ENCODE measurements at places on chromosomes 16 and 17.
A peak's percentile ranks its signal among the peaks of the same experiment; 100 is the strongest.

- peak within 1 kb of the TSS; percentile 33 for H3K27ac ChIP-seq
- H3K4me3 ChIP-seq, result peak within 1 kb of the TSS; percentile 79
- DNase-seq, result peak; percentile 41
- no peaks in the 10 kb centered on the region for H3K27me3 ChIP-seq
Measured at GRCh38 chr16:397135-397661, at the start of gene NME4. Gene NME4 (plus strand): TSS chr16:397199. CDS start chr16:397223, 24 bp downstream.

GRCh38 chr16:66469291-66469946, 42.3 kb downstream of the BEAN1 start:
- H3K27me3 ChIP-seq, result peaks cover 7% of the 10 kb centered on the region
- H3K36me3 ChIP-seq, result no peaks in the 10 kb centered on the region
- H3K27ac ChIP-seq, result no peak overlapping the region
- no peak overlapping the region for H3K4me3 ChIP-seq

DNA sequence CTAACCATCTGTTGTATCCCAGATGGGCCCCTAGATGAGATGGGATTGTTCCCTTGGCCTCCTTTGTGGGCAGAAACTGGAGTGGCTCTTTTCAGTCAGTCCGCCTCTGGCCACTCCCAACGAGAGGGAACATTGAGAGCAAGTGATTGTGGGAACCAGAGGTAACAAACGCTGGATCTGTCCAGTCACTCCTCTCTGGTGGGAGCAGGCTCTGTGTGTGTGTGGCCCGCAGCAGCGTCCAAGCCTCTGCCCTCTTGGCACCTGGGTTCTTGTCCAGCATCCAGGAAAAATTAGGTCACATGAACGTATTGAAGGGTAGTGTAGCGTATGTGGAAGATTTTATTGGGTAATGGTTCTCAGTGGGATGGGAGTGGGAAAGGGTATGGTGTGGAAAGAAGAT, 101.9 kb upstream of the COX10 start:
- H3K27me3 ChIP-seq, result no peaks in the 10 kb centered on the region
- no peaks in the 10 kb centered on the region for H3K36me3 ChIP-seq
- no peak overlapping the region for H3K27ac ChIP-seq
- DNase-seq, result no peak

GRCh38 chr16:80899809-80900592, 95.6 kb upstream of the CDYL2 start:
- no peak overlapping the region for H3K27ac ChIP-seq
- H3K4me1 ChIP-seq, result no peaks in the 10 kb centered on the region
- peaks cover 1% of the 10 kb centered on the region for H3K27me3 ChIP-seq
- H3K4me3 ChIP-seq, result no peak overlapping the region
- no peaks in the 10 kb centered on the region for H3K36me3 ChIP-seq

GRCh38 chr17:2400474-2400866, 390 bp downstream of the MNT start:
- H3K27ac ChIP-seq, result peak overlapping the region; percentile 98
- H3K27me3 ChIP-seq, result no peaks in the 10 kb centered on the region
- peak overlapping the region; percentile 96 for H3K4me3 ChIP-seq
- H3K36me3 ChIP-seq, result no peaks in the 10 kb centered on the region

GRCh38 chr17:80318166-80318565, 57.5 kb downstream of the RNF213 start:
- no peak overlapping the region for H3K4me3 ChIP-seq
- no peak for DNase-seq
- peaks cover 11% of the 10 kb centered on the region for H3K4me1 ChIP-seq
- no peaks in the 10 kb centered on the region for H3K27me3 ChIP-seq

DNA sequence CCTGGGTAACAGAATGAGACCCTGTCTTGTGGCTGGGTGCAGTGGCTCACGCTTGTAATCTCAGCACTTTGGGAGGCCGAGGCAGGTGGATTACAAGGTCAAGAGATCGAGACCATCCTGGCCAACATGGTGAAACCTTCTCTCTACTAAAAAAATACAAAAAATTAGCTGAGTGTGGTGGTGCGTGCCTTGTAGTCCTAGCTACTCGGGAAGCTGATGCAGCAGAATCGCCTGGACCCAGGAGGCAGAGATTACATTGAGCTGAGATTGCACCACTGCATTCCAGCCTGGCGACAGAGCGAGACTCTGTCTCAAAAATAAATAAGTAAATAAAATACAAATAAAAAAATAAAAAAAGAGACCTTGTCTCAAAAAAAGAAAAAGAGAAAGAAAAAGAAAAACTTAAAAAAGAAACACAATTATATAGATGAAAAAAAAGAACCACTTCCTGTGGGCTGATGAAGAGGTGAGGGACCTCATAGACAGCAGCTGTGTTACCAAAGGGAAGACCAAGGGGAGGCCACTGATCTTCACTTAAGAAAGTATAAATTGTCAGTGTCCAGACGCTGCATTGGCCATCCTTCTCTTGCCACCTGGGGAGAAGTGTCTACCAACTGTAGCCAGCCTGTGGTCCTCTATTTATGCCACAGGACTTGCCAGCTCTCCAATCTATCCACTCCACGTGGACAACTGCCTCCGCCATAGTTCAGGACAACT, 24.4 kb upstream of the SMG1 start:
- DNase-seq, result no peak
- no peaks in the 10 kb centered on the region for H3K27me3 ChIP-seq
- H3K27ac ChIP-seq, result no peak overlapping the region
- no peaks in the 10 kb centered on the region for H3K36me3 ChIP-seq

DNA sequence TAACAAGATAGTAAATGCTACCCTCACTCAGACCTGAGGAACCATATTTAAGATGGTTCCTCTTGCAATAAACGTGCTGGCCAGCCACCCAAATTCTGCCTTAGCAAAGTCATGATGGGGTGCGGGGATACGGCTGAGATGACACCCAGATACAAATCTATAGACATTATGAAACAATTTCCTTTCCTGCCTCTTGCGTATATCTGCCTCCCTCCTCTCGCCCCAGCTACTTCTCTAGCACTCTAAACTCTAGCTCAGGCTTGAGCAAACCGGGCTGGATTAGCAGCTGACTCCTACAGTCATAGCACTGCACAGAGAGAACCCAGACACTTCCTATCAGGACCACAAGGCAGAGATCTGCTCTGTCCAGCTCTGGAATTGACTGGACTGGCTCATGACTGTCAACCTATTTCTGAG, 22.3 kb downstream of the CD300LF start:
- no peaks in the 10 kb centered on the region for H3K27me3 ChIP-seq
- no peak overlapping the region for H3K27ac ChIP-seq
- H3K4me1 ChIP-seq, result peaks cover 4% of the 10 kb centered on the region
- H3K36me3 ChIP-seq, result no peaks in the 10 kb centered on the region

All from activated CD4-positive, alpha-beta memory T cell treated with anti-CD3 and anti-CD28 coated beads for 36 hours (primary cell).